ENCODE measurements at places on chromosomes 3 and 15. TPM values are rescaled to one million over a fixed set of nuclear protein-coding genes. Genes with fewer than 3 reads are reported as not detected.

The C3orf20 gene
- not detected for polyA plus RNA-seq

The LRRIQ4 gene
- not detected for polyA plus RNA-seq

The SCG5 gene
- 151 TPM for polyA plus RNA-seq

The ITGA11 gene
- 1.2 TPM for polyA plus RNA-seq

The EXD1 gene
- 0.10 TPM for polyA plus RNA-seq

The PCOLCE2 gene
- polyA plus RNA-seq, result 1.7 TPM

The ECT2 gene
- 19.3 TPM for polyA plus RNA-seq
